ENCODE measurements at places on chromosomes 7 and 10. TPM values are rescaled to one million over a fixed set of nuclear protein-coding genes. Genes with fewer than 3 reads are reported as not detected.

DNA sequence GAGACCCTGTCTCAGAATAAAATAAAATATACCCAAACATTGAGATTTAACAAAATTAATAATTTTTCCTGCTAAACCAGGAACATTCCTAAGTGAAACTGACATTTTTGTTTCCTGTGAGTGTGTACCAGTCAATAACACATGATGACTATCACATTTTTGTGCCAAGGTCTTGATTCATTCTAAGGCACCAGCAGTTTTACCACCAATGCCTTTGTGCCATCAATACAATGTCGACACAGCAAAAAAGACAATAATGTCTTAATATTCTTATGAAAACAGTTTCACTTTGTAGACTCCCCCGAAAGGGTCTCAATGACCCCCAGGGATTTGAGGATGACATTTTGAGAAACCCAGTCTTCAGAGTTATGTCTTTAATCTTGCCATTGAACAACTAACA lies 7.2 kb upstream of the CADPS2 start:
- DNase-seq = no peak

DNA sequence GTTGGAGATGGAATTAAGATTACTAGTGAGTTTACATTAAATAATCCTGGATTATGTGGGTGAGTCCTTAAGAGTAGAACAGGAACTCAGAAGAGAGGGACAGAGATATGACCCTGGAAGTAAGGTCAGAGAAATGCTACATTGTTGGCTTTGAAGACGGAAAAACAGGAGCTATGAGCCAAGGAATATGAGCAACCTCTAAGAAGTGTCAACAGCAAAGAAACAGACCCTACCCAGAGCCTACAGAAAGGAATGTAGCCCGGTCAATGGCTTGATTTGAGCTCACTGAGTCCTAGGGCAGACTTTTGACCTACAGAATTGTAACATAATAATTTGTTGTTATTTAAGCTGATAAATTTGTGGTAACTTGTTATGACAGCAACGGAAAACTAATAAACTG lies 304.9 kb downstream of the IPMK start:
- DNase-seq = no peak

Gene CCDC186
- 14.4 TPM for total RNA-seq

- no peak for DNase-seq
These were observed 25.7 kb downstream of the COG5 start for GRCh38 chr7:107538001-107538400.

GRCh38 chr7:128830231-128831177 lies at the start of gene FLNC:
TSS of gene FLNC (plus strand) at chr7:128830406. CDS start at chr7:128830638, 232 bp downstream.
- DNase-seq = no peak
